A673 (cell line): ENCODE measurements at places on chromosomes 6 and 20. TPM values are rescaled to one million over a fixed set of nuclear protein-coding genes. Genes with fewer than 3 reads are reported as not detected.

Gene ZNF391
- total RNA-seq, result 2.8 and 3.4 TPM in 2 replicates

Gene PHACTR1
- 2.6 and 3.7 TPM in 2 replicates for total RNA-seq

Gene SLC2A10
- total RNA-seq, result 0.37 TPM in 1 of 2 replicates, not detected in the other

GRCh38 chr20:8837396-8837795, 231.5 kb upstream of the PLCB4 start:
- no peaks in the 10 kb centered on the region for H3K4me1 ChIP-seq
- H3K27ac ChIP-seq, result no peak overlapping the region
- no peaks in the 10 kb centered on the region for H3K27me3 ChIP-seq
- no peak overlapping the region for H3K4me3 ChIP-seq
- H3K36me3 ChIP-seq, result no peaks in the 10 kb centered on the region
- DNase-seq, result no peak

DNA sequence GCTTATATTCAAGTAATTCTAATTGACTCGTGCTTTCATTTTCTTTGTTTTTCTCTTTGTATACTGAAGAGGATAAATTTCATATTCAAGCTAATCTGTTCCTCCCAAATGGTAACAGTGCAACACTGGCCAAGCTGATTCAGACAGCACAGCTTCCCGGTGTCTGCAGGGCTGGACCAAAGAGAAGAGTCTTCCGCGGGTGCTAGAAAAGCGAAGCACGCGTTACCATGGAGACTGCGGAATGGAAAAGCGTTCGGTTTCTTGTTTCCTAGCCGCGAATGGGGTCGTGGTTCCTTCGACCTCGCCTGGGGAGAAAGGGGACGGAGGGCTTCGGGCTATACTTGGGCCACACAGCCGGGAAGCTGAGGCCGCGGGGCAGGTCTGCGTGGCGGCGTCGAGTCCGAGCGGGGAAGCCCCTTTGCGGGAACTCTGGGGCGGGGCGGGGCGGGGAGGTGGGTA, 6.2 kb upstream of the ZNF311 start:
- peak overlapping the region; percentile 48 for H3K4me3 ChIP-seq
- no peak overlapping the region for H3K27ac ChIP-seq
- H3K27me3 ChIP-seq, result peaks cover 23% of the 10 kb centered on the region
- H3K4me1 ChIP-seq, result no peaks in the 10 kb centered on the region
- H3K36me3 ChIP-seq, result no peaks in the 10 kb centered on the region
